Naive thymus-derived CD8-positive, alpha-beta T cell (primary cell): ENCODE measurements at places on chromosomes 11 and 22. TPM values are rescaled to one million over a fixed set of nuclear protein-coding genes. Genes with fewer than 3 reads are reported as not detected.

MS4A6E gene
- not detected for total RNA-seq

NXPE1 gene
- not detected for total RNA-seq

SYT13 gene
- total RNA-seq = not detected

MS4A3 gene
- total RNA-seq = not detected

HBE1 gene
- not detected for total RNA-seq

SMIM38 gene
- 0.36 TPM for total RNA-seq

ARVCF gene
- 5.1 TPM for total RNA-seq

PIWIL4 gene
- total RNA-seq = 1.5 TPM

TBX10 gene
- total RNA-seq = not detected

MLC1 gene
- total RNA-seq = 0.16 TPM

OOSP2 gene
- not detected for total RNA-seq

IGLL1 gene
- total RNA-seq = not detected

DNA sequence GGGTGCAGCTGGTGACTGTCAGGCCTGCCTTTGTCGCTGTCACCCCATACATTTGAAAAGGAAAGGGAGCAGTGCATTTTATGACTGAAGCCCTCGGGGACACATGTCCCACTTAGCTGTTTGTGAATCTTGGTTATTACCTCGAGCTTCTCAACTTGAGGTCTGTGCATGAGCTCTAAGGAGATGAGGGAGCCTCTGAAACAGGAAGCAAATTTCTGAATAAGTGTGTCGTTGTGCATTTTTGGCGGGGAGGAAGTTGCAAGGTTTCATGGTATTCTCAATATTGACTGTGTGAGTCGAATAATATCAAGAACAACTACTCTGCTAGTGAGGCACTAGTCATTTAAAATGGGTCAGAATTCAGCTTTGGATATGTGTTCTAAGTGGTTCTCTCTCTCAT lies 149.7 kb upstream of the PLET1 start:
- no peak for DNase-seq

DNA sequence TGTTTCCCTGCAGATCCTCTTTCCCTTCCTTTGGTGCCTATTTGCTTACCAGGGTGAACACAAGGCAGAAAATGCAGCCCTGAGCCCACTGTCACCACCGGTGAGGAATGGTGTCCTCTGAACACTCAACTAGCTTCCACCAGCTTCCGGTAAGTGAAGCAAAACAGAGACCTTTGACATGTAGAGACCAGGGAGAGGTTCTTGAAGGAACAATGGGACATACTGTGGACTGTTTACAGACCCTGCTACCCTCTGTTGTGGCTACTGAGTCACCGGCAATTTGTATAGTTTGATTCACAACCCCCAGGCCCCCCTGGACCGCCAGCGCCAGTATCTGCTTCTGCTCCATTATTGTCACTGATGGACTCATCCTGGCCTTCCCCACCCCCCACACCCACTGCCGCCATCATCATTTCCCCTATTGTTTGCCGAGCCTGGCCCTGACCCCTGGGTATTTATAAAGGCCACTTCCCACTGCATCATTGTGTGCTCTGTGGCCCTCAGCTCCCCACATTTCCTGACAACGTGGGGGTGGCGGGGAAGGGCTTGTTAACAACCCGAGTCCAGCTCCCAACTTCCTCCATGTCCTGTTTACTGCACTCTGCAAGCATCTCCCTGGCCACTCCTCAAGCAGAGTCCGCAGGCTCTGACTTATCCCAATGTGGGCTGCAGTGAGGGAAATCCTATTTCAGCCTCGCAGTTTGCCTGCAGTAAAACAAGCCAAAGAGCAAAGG lies 252.9 kb downstream of the ETS1 start:
- no peak for DNase-seq

GRCh38 chr11:29125606-29126005 lies 891.2 kb downstream of the KCNA4 start:
- no peak for DNase-seq

GRCh38 chr11:117993988-117994745 lies 8.0 kb downstream of the IL10RA start:
- DNase-seq = no peak

- DNase-seq = no peak
Observed at GRCh38 chr11:13271060-13271693, 6.4 kb upstream of the BMAL1 start.

DNA sequence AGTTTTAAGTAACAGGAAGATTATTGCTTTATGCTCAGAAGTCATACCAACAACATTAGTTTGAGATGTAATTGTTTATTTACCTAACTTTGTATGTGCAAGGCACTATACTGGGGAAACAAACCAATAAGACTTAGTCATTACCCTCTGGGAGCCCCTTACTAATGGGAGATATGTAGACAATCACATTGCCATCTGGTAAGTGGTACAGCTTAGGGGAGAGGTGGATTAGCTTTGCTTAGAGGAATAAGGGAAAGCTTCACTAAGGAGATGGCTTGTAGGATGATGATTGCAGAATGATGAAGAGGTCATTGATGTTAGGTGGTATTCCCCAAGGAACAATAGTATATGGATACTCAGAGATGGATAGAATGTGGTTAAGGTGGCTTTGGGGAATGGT lies 17.5 kb downstream of the EMSY start:
- DNase-seq = no peak

- DNase-seq = no peak
Observed at GRCh38 chr22:20010307-20011122, 6.1 kb downstream of the ARVCF start.

DNA sequence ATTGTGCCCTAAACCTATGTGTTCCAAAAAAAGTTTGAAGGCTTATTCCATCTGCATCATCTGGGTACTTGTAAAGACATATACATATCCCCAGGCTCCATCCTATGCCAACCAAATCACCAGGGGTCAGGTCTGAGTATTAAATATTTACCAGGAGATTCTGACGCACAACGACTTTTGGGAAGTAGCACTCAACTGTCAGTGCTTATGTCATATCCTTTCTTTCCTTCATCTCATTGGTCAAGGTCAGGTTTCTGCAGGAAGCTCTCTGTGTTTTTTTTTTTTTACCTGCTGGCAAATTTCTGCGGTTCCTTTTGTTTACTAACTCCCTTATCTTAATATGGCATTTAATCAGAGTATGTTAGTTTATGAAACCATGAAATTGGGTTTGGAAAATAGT lies 22.5 kb upstream of the CYP2R1 start:
- DNase-seq = no peak

GRCh38 chr11:76834151-76834550 lies 26.6 kb upstream of the ACER3 start:
- DNase-seq = no peak

DNA sequence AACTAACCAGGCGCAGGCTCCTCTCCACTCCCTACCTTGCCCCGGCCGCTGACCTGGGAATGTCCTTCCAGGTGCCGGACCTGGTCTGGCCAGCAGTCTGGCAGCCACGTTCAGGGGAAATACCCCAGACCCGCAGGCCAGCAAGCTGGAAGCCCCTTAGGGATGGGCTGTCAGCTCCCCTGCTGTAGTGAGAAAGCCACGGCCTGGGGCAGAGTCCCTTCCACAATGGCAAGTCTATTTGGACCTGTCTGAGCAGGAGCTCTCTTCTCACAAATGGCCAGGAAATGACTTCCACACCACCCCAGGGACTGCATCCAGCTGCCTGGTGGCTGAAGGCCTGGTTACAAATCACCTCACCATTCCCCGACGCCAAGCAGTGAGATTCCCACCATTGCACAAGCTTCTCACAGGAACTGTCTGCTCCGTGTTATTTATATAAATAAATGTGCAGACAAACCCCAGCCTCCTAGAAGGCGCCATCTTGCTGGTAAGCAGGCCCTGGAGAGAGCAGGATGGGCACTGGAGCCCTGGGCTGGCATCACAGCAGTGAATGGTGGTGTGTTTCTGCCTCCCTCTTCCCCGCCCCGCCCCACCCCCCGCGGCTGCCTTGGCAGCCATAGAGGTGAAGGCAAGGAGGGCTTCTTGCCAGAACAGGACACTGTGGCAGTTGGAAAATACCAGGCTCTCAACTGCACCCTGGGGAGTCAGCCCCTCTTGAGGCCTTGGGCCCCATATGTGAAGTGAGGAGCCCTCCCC lies 23.7 kb downstream of the RSPH14 start:
- no peak for DNase-seq

DNA sequence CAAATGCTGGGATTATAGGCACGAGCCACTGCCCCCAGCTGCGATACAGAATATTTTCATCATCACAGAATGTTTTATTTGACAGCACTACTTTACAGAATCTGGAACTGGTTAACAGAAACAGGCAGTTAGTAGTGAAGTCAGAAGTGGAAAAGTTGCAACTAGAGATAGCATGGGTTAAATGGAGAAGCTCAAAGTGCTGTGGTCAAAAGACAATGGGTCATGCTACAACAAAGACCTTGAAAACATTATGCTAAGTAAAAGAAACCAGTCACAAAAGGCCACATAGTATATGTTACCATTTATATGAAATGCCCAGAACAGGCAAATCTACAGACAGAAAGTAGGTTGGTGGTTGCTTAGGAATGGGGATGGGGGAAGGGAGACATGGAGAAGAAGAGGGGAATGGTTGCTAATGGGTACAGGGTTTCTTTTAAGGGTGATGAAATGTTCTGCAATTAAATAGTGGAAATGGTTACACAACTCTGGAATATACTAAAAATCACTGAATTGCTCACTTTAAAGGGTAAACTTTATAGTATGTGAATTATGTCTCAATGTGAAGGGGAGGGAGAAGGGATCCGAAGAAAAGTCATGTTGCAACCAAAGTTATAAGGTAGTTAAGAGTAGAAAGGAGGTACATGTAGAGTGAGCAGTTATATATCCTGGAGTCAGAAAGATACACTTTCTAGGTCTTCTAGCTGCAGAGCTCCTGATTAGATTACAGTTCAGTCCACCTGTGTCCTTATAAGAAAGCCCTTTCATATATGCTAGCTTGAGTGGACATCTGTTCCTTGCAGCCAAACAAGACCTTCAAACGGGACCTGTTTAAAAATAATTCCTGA lies 46.3 kb upstream of the RAPSN start:
- no peak for DNase-seq

DNA sequence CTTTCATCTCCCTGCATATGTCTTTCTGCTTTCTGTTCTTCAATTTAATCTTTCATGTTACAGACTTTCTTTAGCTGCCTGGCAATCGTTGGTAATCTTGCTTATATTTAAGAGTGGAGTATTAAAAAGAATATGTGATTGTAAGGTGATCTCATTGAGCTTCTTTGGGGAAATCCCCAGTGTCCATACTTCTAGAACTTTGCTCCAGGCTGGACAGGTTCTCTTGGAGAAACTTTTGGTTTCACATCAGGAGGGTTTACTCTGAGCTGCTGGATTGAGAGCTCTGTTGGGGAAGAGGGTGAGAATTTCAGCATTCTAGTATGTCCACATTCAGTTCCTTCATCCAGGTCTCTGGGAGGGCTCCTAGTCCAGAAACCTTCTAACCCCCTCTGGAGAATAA lies 16.1 kb downstream of the LRRC75B start:
- DNase-seq = no peak

- DNase-seq = no peak
Observed at GRCh38 chr11:130261571-130261970, 53.1 kb downstream of the ZBTB44 start.

- peak; percentile 60 for DNase-seq
Observed at GRCh38 chr22:37165940-37166674, 16.4 kb upstream of the IL2RB start.

- no peak for DNase-seq
Observed at GRCh38 chr22:36884349-36885158, 23.7 kb downstream of the NCF4 start.

DNA sequence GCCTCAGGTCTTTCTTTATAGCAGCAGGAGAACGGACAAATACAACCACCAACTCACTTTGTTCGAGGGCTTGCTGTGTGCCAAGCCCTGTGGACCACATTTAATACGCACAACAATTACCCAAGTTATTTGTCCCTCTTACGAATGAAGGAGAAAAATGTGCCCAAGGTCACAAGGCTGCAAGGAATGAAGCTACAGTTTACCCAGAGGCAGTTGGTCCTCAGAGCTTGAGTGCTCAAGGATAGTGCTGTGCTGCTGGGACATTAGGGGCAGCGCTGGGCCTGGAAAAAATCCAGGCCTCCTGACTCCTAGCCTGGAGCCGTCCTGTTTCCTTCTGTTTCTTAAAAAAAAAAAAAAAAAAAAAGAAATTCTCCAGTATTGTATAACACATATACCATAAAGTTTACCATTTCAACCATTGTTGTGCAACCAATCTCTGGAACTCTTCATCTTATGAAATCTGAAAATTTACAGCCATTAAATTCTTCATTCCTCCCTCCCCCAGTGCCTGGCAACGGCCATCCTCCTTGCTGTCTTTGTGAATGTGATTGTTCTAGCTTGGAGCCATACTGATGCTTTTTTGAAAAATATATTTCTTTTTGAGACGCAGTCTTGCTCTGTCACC lies 1.0 kb upstream of the C11orf86 start:
- no peak for DNase-seq

GRCh38 chr11:75925785-75926164 lies 110.8 kb downstream of the UVRAG start:
- no peak for DNase-seq

DNA sequence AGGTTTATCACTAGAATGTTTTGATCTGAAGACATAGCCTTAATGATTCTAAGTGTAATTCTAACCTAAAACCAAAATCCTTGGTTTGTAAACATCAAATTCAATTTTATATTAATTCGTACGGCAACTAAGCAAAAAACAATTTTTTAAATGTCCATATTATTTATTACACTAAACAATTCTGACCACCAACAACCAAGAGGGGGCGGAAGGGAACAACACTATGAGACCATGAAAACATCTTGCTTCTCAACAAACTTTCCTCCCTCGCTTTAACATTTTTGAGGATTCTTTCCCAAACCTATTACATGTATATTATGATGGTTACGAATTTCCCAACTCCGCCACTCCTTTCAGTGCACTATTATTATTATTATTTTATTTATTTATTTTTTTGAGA lies 6.5 kb upstream of the UCP2 start:
- DNase-seq = no peak

DNA sequence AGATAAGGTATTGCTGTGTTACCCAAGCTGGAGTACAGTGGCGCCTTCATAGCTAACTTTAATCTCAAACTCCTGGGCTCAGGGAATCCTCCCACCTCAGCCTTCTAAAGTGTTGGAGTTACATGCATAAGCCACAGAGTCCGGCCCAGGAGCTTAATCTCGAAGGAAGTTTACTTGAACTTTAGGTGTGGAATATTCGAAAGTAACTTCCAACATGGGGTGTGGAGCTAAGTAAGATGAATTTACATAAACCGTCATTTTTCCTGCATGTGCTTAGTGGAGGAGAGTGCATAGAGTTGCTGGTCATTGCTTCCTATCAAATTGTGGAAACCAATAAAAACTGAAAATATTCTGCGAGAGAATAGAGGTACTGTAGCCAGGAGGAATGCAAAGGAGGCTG lies 1.5 kb downstream of the ATG13 start:
- DNase-seq = no peak
